ENCODE measurements at places on chromosomes 3 and 15. TPM values are rescaled to one million over a fixed set of nuclear protein-coding genes. Genes with fewer than 3 reads are reported as not detected.

DNA sequence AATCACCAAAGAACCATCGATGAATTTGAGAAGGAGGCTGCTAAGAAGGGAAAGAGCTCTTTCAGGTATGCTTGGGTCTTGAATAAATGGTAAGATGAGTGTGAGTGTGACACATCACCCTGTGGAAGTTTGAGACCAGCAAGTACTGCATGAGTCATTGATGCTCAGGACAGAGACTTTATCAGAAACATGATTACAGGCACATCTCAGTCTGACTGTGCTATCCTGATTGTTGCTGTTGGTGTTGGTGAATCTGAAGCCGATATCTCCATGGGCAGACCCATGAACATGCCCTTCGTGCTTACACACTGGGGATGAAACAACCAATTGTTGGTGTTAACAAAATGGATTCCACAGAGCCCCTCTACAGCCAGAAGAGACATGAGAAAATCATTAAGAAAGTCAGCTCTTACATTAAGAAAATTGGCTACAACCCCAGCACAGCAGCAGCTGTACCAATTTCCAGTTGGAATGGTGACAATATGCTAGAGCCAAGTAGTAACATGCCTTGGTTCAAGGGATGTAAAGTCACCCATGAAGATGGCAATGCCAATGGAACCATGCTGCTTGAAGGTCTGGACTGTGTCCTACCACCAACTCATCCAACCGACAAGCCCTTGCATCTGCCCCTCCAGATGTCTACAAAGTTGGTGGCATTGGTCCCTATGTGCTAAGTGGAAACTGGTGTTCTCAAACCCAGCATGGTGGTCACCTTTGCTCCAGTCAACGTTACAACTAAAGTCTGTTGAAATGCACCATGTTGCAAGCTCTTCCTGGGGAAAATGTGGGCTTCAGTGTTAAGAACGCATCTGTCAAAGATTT lies 20.5 kb downstream of the TM4SF4 start:
- peak; percentile 44 for DNase-seq

Gene FANCI
- total RNA-seq = 39.1 TPM

DNA sequence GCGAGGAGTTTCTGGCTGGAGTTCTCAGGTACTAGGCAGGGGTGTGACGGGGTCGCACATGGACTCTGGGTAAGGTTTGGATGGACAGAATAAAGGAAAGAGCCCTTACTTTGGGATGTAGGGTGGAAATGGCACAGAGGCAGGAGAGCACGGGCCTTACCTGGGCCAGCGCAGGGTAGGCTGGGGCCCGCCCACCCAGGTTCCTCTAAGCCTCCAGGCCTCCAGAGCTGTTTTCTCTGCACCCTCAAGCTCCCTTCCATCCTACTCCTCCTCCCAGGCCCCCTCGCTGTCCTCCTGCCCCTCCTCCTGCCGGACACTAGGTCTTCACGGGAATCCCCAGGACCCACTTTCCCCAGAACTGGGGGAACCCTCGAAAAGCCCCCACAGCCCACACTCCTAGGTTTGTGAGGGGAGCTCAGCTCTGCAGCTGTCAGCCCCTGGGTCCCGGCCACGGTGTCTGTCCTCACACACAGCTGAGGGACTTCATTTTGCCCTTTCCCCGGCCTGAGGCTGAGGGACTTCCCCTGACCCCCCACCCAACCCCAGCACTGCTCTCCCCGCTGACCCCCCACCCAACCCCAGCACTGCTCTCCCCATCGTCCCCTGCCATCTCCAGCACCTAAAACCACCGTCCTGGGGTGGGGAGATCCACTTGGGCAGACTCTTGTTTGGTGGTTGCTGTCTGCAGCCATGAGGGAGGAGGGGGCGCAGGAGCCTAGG lies 53.0 kb upstream of the PCSK6 start:
- no peak for DNase-seq

Gene PIGBOS1
- 15.3 TPM for total RNA-seq

GRCh38 chr3:146889626-146890025 lies 284.5 kb upstream of the PLSCR5 start:
- DNase-seq = no peak

DNA sequence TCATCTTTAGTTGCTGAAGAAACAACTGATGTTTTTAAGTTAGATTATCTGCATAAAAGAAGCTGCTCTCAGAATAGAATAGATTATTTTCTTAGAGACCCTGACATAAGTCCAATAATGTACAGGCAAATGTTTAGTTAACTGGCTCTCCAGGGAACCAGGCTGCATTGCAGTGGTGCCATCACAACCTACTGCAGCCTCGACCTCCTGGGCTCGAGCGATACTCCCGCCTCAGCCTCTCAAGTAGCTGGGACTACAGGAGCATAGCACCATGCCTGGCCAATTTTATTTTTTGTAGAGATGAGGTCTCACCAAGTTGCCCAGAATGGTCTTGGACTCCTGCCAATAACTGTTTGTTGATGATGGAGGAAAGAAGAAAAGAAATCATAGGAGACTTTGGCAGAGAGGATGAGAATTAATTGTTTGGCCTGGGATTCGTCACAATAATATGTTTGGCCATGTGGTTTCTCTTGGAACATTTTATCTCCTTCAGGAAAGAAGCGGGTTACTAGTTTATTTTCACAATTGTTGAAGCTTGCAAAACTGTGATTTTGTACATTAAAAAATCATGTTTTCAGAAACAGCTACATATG lies 429.2 kb downstream of the CADM2 start:
- DNase-seq = no peak

Gene ST6GAL1
- 5.9 TPM for total RNA-seq

Gene GOLGA6A
- 0.06 TPM for total RNA-seq

DNA sequence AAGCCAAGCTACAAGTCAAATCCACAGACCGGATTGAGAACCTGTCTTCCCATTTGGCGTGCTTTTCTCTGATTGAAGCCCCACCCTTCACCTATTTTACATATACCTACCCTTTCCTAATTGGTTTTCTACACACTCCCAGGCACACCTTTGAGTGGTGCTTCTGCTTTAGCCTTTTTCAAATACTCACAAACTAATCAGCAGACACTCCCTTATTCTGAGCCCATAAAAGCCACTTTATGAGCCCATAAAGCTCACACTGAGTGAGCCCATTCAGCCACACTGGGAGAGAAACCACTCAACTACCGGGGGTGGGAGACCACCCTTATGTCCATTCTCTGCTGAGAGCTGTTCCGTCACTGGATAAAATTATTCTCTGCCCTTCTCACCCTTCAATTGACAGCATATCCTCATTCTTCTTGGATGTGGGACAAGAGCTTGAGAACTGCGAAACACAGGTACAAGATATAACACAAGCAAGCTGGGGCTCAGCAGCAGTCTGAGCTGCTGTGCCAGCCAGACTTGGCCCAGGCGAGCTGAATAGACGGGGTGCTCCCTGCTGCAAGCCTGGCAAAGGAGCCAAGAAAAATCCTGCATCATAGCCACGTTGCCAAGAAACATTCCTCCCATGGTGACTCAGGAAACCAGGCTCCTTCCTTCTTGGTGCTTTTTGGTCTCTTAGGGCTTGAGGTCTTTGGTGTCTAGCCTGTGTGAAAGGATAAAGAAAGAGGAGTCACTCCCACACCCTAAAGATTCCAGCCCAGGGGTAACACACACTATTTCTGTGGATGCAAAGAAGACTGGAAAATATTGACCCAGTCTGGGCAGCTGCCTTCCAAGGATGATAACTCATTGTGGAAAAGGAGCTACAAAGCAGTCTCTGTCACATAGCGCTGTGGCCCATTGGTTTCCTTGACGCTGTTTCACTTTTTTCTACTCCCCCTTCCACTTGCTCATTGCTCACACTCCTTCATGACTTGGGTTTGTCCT lies 609.7 kb downstream of the MCTP2 start:
- DNase-seq = peak; percentile 68

DNA sequence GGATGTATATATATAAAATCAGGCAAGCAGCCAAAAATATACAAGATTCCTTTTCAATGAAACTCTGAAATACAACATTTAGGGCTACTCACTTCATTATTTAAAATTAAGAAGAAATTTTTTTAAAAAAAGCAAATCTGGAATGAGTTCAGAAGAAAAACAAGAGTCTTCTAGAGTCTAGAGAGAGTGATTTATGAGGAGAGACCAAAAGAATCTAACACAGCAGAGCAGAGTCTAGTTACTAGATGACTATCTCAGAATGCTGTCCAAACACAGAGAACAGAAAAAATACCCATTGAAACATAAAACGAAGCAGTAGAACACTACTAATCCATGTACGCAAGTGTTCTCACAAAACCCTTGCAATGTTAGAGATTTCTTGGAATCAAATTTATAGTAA lies 275.2 kb upstream of the CBLB start:
- no peak for DNase-seq

- peak; percentile 39 for DNase-seq
These were observed 311.5 kb downstream of the NLGN1 start for GRCh38 chr3:173709026-173709425.

GRCh38 chr3:129740090-129740489 lies 133.6 kb upstream of the PLXND1 start:
- no peak for DNase-seq

DNA sequence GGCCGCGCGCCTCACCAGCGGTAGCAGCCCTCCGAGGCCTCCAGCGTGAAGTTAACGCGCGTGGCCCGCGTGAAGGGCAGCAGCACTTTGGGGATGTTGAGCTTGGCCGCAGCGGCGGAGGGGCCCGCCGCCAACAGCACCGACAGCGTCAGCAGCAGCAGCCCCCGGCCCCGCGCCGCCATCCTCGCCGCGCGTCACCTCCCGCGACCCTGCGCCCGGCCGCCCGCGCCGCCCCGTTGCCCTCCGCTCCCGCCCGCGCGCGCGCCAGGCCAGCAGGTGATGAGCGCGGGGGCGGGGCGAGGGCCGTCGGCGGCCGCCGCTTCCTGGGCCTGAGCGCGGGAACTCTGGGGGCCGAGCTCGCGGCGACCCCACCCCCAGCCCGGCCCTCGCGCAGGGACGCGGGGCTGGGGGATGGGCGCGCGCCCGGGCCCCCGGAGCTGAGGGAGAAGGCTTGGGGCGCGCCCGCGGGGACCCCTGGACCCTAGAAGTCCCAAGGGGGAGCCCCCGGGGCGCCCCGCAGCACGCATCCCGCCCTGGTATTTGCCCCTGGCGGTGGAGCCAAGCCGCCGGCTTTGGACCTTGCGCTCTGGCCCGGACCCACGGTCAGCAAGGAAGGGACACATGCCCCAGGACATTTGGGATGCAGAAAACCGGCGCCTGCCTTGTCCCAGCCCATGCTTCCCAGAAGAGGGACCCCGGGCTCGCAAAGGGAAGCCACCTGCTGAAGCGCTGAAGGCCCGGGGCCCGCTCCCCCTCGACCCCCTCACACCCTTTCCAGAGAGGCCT lies at the start of gene NUP210:
Gene NUP210 (minus strand): TSS at position 278 of the 786 bp plus-strand sequence. CDS start 96 bp downstream, at position 182.
- peak; percentile 44 for DNase-seq

Gene DPPA2
- 0.68 TPM for total RNA-seq

Gene KCNAB1
- 2.6 TPM for total RNA-seq

DNA sequence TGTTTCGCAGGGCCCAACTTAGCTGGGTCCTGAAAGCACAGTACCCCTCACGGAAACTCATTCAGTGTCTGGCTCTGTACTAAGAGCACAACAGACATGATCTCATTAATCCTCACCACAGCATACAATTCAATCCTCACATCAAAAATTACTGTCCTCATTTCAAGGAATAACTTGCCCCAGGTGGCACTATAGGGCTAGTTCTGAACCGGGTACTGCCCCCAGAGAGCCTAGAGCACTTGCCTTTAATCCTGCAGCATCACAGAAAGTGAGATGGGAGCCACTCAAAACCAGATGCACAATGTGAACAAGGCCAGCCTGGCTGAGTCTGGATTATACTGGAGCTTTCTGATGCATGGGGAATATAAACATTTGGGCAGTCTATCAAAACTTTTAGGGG lies 122.6 kb downstream of the OSBPL10 start:
- DNase-seq = no peak

DNA sequence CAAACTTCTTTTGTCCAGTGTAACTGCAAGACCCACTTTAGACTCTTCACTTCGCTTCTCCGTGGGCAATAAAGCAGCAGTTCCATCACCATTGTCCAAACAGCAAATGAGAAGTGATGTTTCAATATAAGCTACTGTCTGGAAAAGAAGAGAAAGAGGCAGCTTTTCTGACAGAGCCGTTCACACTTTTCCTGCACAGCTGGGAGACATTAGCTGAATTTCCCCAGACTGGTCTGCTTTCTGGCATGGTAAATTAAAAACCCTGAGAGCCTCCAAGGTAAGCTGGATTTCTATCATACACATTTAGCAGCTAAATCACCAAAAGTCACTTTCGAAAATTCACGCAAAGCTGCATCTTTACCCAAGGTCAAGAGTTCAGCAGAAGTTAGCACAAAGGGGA lies 108.5 kb upstream of the CMC1 start:
- no peak for DNase-seq

DNA sequence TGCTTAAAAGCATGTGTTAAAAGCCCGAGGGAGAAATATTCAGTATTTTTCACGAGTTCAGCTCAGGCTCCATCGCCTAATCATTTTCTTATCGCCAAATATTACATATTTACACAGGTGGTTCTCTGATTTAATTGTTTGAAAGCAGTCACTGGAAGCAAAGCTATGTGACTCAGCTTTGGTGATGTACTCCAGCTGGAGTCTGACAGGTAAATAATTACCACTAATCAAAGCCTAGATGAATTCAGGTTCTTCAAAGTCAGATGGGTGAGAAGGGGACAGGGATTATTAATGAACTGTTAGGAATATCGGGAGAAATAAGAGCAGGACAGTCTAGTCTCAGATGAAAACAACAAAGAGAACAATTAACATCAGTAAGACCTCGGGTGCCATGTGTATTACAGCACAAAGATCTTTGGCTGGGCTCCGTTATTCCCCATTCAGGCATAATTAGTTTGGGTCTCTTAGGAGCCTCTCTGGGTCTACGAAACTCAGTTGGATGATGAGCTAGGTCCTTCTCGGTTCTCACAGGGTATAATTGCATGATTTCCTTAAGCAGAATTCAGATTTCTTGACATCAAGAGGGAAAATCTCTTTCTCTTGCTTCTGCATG lies 331.7 kb upstream of the ADAMTS9 start:
- no peak for DNase-seq

Gene CLDN18
- total RNA-seq = not detected

DNA sequence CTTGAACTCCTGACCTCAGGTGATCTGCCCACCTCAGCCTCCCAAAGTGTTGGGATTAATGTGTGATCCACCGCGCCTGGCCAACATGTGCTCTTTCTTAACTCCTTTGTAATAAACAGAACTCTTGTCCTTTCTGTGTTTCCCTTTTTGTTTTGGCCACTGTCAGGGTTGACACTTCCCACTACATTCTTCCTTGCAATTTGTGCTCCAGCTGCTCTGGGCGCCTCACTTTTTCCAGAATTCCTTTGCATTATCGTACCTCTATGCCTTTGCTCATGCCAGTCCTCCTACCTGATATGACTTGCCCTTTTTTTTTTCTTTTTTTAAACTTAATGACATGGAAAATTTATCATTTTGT lies 38.8 kb upstream of the SMAD3 start:
- no peak for DNase-seq

- DNase-seq = no peak
These were observed 114.6 kb downstream of the CCNL1 start for GRCh38 chr3:157045238-157045850.

- no peak for DNase-seq
These were observed 82.9 kb downstream of the IQSEC1 start for GRCh38 chr3:12990306-12990705.

DNA sequence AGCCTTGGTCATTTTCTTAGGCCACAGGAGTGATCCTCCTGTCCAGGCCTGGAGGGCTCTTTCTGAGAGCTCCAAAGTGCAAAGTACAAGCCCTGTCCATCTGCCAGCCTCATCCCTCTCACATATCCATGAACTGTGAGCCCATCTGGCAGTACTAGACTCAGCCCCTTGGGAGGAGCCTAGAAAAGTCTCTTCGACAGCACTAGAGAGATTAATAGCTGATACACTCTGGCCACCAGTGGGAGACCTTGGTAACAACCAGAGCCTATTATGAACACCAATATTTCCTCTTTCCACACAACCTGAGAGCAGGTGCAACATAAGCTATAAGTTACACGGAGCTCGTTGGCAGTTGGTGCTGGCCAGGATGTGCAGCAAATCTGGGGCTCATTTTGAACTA lies 59.5 kb upstream of the DCLK3 start:
- DNase-seq = no peak
